Pulmonary artery endothelial cell (primary cell): ENCODE measurements at places on chromosomes 7 and 10.

GRCh38 chr10:110859973-110860376, 11.8 kb upstream of the PDCD4 start:
- no peak for DNase-seq

DNA sequence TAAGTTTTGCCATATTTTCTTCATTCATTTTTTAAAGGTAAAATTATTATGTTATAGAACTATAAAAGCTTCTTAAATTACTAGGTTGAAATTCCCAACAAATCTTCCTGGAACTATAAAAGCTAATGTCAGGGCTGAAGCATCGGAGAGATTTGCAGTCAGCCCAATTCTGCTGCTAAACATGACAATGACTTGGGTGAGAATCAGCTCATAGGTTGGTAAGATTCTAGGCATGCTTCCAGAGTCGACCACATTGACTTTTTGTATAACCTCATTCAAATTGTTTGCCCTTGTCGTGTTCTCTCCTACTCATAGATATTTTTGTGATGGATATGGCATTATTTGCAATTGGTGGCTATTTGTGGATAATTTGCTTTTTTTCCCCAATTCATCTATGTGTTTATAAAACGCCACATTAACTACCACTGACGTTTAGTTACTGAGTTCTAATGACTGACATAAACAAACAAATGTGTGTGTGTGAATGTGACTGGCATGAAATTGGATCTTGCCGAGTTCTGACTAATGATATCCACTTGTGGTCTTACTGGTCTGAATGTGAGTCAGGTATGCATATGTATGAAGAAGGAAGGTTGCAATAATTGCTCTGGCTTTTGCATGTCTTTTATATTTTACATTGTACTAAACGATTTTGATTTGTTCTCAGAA, 579.8 kb downstream of the PARD3 start:
- DNase-seq, result no peak

- no peak for DNase-seq
Measured at GRCh38 chr7:128814499-128814898, 15.7 kb upstream of the FLNC start.

DNA sequence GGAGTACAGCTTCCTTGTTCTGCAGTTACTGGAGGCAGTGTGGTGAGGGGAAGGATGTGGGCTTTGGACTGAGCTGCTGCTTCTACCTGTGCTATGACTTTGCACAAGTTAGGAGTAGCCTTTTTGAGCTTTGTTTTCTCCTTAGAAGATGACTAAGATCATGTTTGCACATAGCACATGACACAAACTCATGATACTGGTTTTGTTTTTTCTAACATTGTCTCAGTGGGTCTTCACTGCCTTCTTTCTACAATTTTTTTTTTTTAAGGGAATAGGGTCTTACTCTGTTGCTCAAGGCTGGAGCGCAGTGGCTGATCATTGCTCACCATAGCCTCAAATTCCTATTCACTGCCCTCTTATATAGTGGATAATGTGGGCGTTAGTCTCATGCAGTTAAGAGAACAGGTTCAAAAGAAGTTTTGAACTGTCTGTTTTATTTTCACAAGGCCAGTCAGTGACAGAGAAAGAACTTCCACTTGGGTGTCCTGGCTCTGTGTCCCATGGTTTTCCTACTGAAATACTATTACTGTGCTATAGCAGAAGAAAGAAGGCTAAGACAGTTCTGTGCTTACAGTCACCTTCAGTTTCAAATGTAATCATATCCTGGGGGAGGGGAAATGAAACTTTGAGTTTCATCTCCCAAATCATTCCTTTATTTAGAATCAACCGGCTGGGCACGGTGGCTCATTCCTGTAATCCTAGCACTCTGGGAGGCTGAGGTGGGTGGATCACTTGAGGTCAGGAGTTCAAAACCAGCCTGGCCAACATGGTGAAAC, 72.0 kb downstream of the KAT6B start:
- DNase-seq, result no peak

GRCh38 chr10:96211764-96212163, 59.6 kb downstream of the BLNK start:
- DNase-seq, result no peak

GRCh38 chr10:84005403-84005802, 133.9 kb upstream of the GHITM start:
- DNase-seq, result no peak

GRCh38 chr7:36129048-36129534, 24.0 kb upstream of the EEPD1 start:
- DNase-seq, result no peak

DNA sequence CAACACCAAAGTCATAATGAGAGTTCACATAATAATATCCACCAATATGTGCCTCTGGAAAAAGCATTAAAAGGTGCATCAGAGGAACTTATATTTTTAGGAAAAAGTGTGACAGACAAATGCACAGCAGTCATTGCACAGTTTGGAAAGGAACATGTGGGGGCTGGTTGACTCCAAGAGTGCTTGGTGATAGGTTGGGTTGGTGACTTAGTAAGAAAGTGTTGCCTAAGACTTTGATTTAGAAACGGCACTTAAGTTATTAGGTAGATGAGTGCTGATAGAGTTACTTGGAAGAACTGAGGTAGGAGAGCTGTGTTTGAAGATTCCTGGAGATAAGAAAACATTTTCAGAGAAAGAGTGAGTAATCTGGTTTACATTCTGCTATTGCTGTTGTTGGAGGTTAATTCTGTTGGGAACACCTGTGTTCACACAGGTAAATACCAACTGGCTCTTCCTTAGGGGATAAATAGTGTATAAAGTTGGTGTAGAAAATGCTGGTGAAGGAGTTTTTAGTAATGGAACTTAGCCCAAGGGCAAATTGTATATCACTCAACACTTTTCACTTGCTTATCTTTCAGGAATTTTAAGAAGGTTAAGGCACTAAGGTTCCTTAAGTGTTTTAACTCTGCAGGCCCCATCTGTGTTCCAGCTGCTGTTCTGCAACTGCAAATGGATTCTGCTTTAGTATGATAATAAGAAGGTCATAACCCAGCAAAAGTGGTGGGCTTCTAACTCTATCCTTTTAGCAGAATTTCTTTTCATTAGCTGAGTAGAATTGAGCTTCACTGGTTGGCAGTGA, 196.1 kb downstream of the NSUN6 start:
- DNase-seq, result no peak

DNA sequence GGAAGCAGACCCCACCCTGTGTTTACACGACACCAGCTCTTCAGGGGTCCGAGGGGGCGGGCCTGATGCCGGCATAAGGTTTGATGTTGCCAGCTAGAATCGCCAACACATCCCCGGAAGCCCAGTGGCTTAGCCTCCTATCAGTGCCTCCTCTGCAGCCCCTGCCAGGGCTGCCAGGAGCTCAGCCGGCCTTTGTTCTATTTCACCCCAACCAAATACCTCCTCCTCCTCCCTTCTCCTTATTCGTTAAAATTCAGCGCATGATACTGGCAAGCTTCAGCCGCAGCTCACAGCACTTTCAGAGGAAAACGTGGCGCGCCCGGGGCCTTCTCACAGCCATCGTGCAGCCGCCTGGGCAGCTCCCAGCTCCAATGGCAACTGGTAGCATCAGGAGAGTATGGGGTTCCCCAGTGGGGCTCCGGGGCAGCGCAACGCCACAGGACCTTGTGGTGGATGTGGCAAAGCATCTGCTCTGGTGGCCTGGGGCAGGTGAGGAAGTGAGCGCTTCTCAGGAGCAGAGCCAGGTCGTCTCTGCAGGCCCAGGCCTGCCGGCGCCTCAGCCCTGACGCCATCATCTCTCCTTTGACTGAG, 176.4 kb upstream of the RHEB start:
- no peak for DNase-seq

- DNase-seq, result no peak
Measured at GRCh38 chr10:652233-652632, 37.2 kb downstream of the DIP2C start.

DNA sequence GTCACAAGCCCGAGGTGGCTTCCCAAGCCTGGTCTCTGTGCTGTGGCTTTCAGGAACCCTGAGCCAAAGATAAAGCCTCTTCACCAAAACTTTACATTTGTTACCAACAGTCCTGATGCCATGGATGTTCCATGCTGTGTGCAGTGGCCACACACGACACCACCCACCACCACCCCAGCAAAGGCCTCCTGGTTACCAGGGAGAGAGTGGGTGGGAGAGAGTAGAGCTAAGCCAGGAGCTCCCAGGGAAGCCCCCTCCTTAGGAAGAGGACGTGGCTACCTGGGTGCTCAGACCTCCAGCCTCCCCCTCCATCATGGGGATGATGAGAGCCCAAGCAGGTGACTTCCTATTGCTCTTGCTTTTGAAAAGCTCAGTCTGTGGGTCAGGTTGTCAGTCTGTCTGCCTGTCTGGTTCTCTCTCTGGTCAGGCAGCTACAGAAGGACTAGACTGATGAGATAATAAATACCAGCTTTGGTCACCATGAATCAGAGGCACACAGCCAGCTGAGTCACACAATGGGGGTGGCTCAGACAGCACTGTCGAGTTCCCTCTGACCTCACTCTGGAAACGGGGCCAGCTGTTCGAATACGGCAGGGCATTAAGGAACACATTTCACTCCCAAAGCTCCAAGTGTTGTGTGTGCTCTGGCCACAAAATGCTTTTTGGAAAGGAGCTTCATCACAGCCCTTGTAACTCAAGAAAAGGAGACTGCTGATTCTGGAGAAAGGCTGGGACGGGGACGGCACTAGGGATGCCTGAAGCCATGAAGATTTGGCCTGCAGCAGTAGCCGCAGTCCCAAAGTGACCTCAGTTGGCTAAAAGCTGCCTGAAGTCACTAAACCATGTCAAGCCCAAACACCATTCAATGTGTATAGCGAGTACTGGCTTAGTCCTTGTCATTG, 166.0 kb downstream of the FANK1 start:
- peak; percentile 89 for DNase-seq

- no peak for DNase-seq
Measured at GRCh38 chr10:114024876-114025610, 18.6 kb upstream of the ADRB1 start.

DNA sequence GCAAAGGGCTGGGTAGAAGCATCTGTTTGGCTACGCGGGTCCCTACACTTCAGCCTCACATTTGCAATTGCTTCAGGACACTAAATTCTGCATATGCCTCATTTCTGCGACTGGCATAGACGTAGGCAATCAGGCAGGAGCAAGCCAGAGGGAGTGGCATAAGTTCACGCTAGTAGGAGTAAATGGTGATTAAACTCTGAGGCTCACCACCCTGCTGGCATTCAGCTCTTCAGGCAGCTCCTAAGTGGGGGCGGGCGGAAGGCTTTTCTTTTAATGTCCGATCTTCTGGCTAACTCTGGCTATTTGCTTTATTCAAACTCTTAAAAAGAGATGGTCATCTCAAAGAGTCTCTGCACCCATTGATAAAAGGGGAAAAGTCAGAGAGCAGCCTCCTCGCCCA, 45.3 kb downstream of the RGS10 start:
- DNase-seq, result no peak

DNA sequence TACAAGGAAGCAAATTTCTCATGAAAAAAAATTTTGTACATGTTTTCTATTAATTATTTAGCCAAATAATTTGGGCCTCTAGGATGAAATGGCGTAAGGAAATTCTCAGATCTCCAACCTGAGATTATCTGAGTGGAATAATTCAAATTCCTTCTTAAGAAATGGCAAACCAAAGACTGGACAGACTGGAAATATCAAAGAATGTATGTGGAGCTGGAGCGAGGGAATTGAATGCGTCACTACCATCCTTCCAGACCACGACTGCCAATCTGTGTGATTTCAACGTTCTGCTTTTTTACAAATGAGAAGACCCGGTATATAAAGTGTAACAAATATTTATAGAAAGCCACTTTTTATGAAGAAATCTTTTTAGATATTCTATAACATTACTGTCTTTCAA, 12.4 kb upstream of the BLNK start:
- no peak for DNase-seq

DNA sequence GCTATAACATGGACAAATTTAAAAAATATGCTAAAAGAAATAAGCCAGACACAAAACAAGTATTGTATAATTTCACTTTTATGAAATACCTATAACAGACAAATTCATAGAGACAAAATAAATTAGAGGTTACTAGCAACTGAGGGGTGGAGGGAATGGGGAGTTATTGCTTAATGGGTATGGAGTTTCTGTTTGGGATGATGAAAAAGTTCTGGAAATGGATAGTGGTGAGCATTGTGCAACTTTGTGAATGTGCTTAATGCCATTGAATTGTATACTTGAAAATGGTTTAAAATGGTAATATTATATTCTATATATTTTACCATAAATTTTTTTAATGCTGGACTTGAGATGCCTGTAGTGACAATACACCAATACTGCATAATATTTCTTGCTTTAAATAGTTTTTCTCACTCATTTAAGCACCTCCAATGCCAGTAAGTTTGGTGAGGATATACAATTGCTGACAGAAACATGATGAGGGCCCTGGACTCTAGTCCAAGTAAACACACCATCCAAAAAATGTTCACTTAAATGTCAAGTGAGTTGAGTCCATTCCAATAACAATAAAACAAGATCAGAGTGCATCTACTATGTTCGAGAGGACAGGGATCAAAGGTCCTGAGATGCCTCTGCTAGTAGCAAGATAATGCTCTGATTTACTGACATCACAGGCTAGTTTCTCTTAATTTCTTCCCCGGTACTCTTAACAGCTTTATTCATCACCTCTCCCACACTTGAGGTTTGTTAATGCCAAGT, 71.9 kb downstream of the NT5C2 start:
- DNase-seq, result no peak

GRCh38 chr10:67783606-67784294, 54.2 kb downstream of the DNAJC12 start:
- no peak for DNase-seq

- no peak for DNase-seq
Measured at GRCh38 chr7:130909881-130910672, 176.1 kb upstream of the KLF14 start.

- DNase-seq, result no peak
Measured at GRCh38 chr7:30699706-30700495, 17.6 kb upstream of the CRHR2 start.

GRCh38 chr10:75048669-75049098, 62.8 kb upstream of the SAMD8 start:
- no peak for DNase-seq

DNA sequence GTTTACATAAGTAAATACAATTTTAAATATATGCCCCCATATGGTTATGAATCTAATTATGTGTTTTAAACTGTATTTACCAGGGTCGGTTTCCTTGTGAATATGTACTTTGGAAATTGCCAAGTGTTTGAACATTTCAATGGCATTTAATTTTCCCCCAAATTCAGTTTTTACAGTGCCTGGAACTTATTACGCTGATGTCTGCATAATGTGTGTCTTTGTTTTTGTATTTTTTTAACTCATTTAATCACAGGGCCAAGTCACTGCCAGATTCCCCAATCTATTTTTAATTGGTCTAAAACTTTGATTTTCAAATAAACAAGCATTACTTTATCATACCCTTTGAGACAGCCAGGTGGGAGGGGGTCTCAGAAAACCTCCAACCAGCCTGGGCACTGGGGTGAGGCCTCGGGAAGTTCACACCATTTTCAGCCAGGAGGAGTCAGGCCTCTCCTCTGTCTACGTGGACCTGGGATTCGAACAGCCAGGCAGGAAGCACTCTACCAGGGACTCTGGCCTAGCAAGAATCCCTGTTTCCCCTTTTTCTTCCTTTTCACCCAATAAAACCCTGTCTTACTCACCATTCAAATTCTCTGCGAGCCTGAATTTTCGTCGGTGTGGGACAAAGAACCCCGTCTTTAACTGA, 151.5 kb upstream of the COL1A2 start:
- no peak for DNase-seq
